Activated CD8-positive, alpha-beta memory T cell treated with anti-CD3 and anti-CD28 coated beads, Interleukin-2, amount 10 ng/mL, durations not matched to agents 7 days and 5 days (primary cell): ENCODE measurements at places on chromosomes 7 and 10. TPM values are rescaled to one million over a fixed set of nuclear protein-coding genes. Genes with fewer than 3 reads are reported as not detected.

- no peak for DNase-seq
- H3K27me3 ChIP-seq: peaks cover 7% of the 10 kb centered on the region
- H3K4me3 ChIP-seq: no peak overlapping the region
- H3K27ac ChIP-seq: no peak overlapping the region
Measured at GRCh38 chr10:69626826-69627225, 3.2 kb upstream of the FAM241B start.

GRCh38 chr10:13865758-13866491 lies 279.2 kb downstream of the PRPF18 start:
- no peaks in the 10 kb centered on the region for H3K4me1 ChIP-seq
- H3K27me3 ChIP-seq: peaks cover 16% of the 10 kb centered on the region
- H3K27ac ChIP-seq: no peak overlapping the region
- H3K36me3 ChIP-seq: no peaks in the 10 kb centered on the region

DNA sequence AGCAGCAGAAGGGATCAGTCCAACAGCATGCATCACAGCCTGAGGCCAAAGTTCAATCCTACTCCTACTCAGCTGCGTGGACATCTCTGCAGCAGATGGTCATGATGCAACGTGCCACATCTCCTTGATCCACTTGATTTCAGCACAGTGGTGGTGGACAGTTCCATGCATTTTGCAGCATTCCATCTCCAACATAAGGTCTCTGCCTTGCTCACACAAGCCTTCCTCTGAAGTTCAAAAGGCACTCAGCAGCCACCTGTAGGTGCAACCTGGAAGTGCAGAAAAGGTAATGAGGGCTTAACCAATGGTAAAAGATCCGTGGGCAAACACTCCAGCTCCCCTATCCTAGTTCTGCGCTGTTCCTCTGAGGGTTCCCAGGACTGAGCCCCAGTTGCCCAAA lies 57.5 kb upstream of the CHCHD3 start:
- no peak for DNase-seq
- peaks cover 8% of the 10 kb centered on the region for H3K4me1 ChIP-seq
- no peak overlapping the region for H3K27ac ChIP-seq

DNA sequence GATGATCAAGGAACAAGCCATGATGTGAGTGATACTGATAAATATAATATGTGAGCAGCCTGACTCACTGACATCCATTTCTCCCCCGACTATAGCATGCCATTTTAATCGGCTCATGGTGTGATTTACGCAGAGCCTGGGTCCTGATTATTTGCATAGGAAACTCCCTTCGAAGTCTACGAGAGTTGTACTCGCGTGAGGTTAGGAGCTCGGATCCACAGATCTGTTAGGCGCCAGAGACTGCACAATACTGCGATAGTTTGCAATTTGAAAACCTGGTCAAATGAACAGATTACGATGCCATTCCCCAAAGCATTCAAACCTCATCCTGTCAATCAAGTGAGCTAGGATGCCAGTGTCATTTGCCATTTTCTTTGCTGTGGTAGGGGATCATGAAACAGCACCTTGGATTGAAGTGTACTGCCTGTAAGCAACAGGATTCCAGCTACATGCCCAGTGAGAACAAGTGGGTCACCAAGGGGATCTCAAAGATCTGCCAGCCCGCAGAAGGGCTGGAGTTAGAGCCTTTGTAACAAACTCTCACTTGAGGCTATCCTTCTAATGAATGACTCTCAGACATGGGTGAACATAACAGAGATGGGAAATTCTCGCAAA lies 158.3 kb downstream of the FRMD4A start:
- H3K4me3 ChIP-seq: no peak overlapping the region
- peaks cover 85% of the 10 kb centered on the region for H3K27me3 ChIP-seq
- peaks cover 8% of the 10 kb centered on the region for H3K4me1 ChIP-seq
- no peak overlapping the region for H3K27ac ChIP-seq

- no peak overlapping the region for H3K4me3 ChIP-seq
- H3K36me3 ChIP-seq: no peaks in the 10 kb centered on the region
- peaks cover 44% of the 10 kb centered on the region for H3K4me1 ChIP-seq
- H3K27me3 ChIP-seq: no peaks in the 10 kb centered on the region
- DNase-seq: no peak
- no peak overlapping the region for H3K27ac ChIP-seq
Measured at GRCh38 chr10:72263613-72264241, 10.0 kb upstream of the DDIT4 start.

Gene NHLRC2
- total RNA-seq: 36.4 TPM
